ENCODE measurements at places on chromosomes 1 and 21.

DNA sequence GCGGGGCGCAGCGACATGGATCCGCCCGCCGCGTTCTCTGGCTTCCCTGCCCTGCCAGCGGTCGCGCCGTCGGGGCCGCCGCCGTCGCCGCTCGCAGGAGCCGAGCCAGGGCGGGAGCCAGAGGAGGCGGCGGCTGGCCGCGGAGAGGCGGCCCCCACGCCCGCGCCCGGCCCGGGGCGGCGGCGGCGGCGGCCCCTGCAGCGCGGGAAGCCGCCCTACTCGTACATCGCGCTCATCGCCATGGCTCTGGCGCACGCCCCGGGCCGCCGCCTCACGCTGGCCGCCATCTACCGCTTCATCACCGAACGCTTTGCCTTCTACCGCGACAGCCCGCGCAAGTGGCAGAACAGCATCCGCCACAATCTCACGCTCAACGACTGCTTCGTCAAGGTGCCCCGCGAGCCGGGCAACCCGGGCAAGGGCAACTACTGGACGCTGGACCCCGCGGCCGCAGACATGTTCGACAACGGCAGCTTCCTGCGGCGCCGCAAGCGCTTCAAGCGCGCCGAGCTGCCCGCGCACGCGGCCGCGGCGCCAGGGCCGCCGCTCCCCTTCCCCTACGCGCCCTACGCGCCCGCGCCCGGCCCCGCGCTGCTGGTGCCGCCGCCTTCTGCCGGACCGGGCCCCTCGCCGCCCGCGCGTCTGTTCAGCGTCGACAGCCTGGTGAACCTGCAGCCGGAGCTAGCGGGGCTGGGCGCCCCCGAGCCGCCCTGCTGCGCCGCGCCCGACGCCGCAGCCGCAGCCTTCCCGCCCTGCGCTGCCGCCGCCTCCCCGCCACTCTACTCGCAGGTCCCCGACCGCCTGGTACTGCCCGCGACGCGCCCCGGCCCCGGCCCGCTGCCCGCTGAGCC, 459 bp downstream of the FOXE3 start:
- DNase-seq, result no peak

- DNase-seq, result no peak
These were observed 47.0 kb downstream of the MRPL39 start for GRCh38 chr21:25560271-25560685.

- DNase-seq, result no peak
These were observed 164.5 kb upstream of the COA6 start for GRCh38 chr1:234208791-234209190.

DNA sequence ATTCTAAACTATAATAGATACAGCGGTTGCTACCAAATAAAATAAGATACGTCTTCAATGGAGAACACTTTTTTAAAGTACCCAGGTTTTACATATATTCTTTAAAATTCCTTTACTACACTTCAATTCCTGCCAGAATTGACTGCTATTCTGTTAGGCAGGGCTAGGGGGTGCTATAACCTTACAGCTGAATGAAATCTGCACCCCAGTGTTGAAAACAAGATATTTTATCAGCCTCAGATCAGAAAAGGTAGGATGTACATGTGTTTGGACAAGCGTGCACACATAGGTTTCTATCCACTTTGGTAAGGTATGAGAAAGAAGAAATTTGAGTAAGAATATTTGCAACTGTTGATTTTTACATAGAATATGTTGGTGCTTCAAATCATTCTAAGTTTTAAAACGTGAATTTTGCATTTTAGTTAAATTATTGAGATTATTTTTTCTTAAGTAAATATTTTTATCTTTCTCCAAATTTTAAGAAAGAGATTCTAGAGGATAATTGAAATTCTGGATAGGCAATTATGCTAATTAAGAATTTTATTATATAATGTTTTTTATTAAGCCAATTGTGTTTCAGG, 490.8 kb upstream of the ADGRL4 start:
- no peak for DNase-seq

DNA sequence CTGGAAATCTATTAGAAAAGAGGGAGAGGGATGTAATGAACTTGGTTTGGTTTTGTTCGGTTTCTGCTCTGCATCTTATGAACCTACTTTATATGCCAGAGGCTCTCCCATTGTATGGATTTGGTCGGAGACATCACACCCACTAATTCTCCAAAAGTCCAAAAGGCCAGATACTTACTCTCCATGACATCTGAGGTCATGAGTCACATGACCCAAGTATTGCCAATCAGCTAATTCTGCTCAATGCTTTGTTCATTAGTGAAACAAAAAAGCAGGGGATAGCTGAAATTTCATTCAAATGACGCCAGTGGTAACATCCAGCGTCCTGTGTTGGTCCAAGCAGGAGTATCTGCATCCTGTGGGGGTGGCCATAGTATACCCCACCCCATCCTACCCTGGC, 173.6 kb downstream of the TRIM33 start:
- no peak for DNase-seq

DNA sequence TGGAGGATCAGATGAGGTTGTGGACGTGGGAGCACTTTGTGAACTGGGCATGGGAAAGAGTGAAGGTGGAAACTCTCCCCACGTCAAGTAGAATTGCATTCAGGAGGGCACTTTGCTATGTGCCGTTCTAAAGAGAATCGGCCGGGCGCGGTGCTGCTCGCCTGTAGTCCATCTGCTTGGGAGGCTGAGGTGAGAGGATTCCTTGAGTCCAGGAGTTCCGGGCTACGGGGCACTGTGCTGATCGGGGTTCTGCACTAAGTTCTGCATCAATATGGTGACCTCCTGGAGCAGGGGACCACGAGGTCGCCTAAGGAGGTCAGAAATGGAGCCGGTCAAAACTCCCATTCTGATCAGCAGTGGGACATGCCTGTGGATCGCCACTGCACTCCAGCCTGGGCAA, 141.9 kb downstream of the PEX14 start:
- no peak for DNase-seq

DNA sequence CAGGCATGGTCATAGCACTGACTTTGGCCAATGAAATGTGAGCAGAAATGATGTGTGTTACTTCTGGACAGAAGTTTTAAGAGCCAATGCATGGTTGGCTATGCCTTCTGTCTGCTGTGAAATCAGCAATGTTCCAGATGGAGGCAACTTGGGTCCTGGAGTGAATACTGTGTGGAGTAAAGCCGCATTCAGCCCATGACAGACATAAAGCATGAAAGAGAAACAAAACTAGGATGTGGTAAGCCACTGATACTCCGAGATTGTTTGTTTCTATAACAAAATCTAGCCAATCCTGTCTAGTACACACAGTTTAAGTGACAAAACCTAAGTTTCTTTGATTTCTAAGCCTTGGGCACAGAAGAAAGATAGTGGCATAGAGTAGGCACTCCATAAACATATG, 47.1 kb upstream of the ARHGAP29 start:
- DNase-seq, result no peak

GRCh38 chr1:1206376-1206965, at the start of gene TNFRSF18:
Gene TNFRSF18, minus strand, starts transcription at chr1:1206592. Its CDS starts 21 bp downstream, at chr1:1206571.
- peak; percentile 25 for DNase-seq

- DNase-seq, result no peak
These were observed 33.1 kb downstream of the WDR4 start for GRCh38 chr21:42846221-42846620.

DNA sequence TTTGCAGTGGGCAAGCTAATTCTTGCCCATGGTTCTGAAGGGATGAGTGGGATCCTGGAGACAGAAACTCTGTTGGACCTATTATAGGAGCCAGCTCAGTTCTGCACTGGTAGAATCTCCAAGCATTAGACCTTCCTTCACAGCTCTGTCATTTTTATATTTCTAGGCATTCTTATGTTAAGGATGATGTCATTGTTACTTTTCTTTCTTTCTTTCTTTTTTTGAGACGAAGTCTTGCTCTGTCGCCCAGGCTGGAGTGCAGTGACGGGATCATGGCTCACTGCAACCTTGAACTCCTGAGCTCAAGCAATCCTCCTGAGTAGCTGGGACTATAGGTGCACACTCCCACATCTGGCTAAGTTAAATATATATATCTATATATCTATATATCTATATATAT, 7.5 kb downstream of the PFKFB2 start:
- DNase-seq, result no peak

- DNase-seq, result no peak
These were observed 143.9 kb upstream of the HMGB4 start for GRCh38 chr1:33719771-33720670.

DNA sequence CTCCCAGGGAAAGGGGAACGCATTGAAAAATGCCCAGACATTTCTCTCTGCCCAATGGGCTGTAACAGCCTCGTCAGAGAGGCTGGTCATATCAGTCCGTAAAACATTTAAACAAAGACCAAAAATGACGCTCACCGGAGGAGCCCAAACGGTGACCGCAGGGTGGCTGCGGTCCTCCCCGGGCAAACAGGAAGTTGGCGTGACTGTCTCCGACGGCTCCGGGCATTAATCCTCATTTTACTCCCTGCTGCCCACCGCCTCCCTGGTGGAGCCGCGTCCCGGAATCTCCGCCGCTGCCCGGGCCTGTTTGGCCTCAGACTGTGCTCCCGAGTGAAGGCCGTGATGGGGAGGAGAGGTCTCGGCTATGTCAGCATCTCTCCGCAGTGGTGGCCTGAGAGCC, 9.9 kb downstream of the PRDM16 start:
- no peak for DNase-seq

- no peak for DNase-seq
These were observed 241.3 kb downstream of the PLA2G4A start for GRCh38 chr1:187070076-187070475.

DNA sequence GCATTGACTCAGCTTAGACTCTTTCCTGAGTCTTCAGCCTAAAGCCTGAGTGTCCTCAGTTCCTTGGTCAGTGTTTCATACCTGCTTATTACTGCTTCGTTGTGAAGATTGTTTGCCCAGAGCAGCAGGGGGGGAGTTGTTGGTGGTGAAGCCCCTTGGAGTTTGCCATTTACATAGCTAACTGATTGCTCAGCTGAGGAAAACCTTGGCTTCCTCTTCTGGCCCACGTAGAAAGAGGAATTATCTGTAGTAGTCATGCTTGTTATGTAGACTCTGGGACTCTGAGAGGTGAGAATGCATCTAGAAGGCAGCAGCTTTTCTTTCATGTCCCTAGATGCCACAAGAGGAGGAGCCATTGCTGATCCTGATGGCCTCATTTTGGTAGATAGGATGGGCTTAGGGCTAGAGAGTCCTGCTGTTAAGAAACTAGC, 125.9 kb downstream of the MAST2 start:
- no peak for DNase-seq

DNA sequence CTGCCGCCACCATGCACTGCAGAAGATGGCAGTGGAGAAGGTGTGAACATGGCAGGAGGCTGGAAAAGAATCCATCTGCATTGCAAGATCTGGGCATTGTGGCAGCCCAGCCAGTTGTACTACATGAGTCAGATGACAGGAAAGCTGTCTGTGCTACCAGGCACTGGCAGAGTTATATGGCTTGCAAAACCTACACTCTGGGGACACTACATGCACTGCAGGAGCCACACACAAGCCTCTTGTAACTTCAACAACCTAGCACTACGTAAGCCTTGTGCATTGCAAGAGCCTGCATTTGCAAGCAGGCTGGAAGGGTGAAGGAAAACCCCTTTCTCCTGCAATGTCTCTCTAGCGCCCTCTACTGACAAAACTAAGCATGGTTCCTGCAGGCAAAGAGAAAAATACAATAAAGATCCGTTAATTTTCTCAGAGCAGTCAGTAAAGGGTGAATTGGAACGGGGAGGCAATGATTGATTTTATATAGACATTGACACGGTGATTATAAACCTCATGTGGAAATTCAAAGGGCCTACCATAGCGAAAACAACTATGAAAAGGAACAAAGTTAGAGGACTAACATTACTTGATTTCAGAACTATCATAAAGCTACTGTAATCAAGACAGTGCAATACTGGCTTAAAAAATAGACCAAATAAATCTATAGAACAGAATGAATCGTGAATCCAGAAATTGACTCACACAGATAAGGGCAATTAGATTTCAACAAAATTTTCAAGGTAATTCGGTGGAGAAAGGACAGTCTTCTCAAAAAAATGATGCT, 26.2 kb upstream of the DYNLT5 start:
- peak; percentile 43 for DNase-seq

DNA sequence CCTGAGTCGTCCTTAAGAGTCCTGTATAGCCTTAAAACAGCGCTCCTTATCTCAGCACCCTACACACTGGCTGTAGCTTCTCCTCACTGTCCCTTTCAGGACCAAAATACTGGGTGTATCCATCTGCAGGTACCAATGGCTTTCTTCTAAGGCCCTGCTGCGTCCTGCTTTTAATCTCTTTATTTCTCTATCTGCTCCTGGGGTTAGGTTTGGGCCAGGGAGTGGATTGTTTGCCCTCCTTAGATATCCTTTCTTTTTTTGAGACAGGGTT, 12.1 kb downstream of the IL6R start:
- no peak for DNase-seq

- no peak for DNase-seq
These were observed 32.1 kb downstream of the URB2 start for GRCh38 chr1:229657993-229658755.

- DNase-seq, result no peak
These were observed 5.1 kb downstream of the HOOK1 start for GRCh38 chr1:59819566-59820438.

- DNase-seq, result no peak
These were observed 34.2 kb upstream of the EXO1 start for GRCh38 chr1:241813768-241814320.

DNA sequence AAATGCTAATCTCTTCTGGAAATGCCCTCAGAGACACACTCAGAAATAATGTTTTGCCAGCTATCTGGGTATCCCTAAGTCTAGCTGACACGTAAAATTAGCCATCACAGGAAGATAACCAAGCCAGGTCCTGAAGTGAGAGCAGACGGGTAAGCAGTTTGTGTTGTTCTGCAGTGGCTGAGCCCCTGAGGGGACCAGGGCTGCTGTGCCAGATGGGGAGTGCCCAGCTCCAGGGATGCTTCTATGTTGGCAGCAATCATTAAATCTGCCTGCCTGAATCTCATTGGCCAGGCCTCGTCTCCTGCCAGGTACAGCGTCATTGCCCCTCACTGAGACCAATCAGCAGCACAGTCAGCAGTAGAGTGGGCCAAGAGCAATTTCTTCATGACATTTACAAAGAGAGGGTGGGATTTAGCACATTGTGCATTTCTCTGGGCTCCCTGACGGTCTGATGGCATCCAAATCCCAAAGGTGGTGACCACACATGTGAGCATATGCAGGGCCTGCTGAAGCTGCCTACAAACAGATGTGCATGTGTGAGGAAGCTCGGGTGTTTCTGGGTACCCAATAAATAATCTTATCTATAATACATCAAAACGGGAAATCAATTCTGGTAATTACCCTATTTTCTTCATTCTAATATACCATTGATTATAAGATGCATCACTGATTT, 58.7 kb upstream of the LRRN2 start:
- DNase-seq, result no peak

DNA sequence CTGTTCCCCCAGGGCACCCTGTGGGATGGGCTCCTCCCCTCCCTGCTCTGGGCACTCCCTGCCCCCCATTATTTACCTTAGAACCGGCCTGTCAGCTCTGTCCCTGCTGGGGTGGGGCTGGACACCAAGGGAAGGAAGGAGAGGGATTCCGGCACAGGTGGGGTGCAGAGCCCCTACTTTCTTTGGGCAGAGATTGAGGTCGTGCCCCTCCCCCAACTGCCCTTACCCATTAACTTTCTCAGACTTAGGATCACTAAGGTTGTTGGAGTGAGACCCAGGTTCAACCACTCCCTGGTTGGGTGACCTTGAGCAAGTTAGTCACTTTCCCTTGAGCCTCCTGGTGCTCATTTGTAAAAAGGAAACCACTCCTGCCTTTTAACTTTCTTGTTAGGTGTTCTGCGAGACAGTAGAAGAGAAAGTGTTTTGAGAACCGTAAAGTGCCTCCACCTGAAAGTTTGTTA, 57.0 kb upstream of the SYNC start:
- no peak for DNase-seq
